NK-92 treated with Interleukin-12 subunit alpha and Interleukin-12 subunit beta, amount 100 ng/mL, for 24 hours (cell line): ENCODE measurements at places on chromosomes 2 and 18.

DNA sequence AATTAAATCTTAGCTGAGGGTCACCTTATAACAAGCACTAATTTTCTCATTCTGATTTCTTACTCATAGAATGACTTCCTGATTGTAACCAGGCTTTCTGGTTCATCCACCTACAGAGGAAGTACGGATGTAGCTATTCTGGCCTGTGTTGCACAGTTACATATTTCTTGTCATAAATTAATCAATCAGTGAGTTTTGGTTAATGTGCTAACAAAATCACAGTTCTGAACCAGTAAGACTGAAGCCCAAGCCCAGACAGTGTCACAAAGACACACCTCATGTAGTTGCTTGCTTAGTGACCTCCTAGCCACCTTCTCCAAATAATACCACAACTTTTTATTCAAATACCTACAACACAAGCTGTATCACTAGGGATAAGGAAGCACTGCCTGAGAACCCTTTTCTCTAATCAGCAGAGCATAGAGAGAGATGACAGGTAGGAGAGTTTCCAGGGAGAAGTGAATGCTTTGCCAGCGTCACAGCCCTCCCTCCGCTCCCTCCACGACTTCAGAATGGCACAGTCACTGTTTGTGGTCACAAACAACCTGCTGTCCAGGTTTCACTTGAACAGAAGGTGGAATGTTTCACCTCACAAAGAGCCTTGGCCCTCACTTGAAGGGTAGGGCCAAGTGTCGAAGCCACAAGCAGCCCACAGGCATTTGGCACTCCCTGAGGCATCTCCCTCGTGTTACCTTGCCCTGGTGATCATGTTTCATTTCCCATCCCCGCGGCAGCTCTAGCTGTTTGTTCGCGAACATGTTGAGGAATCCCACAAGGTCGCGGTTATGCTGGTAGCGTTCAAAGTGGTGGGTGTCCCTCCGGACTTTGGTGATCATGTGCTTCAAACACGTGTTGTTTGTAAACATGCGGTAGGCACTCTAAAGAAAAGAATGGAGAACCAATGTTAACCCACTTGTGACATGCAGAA, 120.8 kb upstream of the STK17B start:
- no peak for DNase-seq

GRCh38 chr2:145511946-145512345, 992.0 kb upstream of the ZEB2 start:
- no peak for DNase-seq

GRCh38 chr18:43116699-43117294, 1.3 kb upstream of the RIT2 start:
- DNase-seq: no peak

GRCh38 chr2:205505371-205505770, 176.9 kb upstream of the NRP2 start:
- DNase-seq: no peak

- no peak for DNase-seq
Measured at GRCh38 chr2:42128721-42129486, 40.2 kb upstream of the EML4 start.

- DNase-seq: no peak
Measured at GRCh38 chr2:165666605-165667004, 127.4 kb downstream of the GALNT3 start.

GRCh38 chr2:32931519-32931918, 15.2 kb upstream of the LTBP1 start:
- DNase-seq: no peak

DNA sequence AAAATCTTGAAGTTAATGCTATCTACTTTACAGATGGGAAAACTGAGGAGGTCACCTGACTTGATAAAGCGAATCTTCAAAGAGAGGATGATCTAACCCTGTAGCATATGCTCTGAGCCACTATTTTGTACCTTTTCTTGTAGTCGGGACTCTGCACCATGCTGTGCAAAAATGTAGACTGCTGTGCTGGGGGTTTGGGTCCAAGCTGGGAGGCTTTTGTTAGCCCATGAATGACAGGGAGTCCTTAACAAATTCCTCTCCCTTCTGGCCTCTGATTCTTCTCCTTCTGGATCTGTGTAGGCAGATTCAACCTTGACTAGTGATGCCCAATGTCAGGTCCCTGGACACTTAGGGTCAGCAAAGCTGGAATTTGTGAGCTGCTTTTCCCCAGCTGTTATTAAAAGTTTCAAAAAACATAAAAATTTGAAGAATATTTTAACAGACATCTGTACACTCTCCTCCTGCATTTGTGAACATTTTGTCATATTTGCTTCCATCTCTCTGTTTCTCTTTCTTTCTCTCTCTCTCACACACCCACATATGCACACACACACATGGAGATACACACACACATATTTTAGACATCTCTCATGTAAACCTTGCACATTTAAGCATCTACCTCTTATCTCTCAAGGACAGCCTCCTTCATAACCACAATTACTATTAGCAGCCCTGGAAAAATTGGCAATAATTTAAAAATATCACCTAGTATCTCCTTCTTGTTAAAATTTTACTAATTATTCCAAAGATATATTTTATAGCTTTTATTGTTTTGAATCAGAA, 335.0 kb upstream of the TRIB2 start:
- DNase-seq: no peak

- DNase-seq: no peak
Measured at GRCh38 chr2:25567406-25567805, 106.0 kb downstream of the DTNB start.

DNA sequence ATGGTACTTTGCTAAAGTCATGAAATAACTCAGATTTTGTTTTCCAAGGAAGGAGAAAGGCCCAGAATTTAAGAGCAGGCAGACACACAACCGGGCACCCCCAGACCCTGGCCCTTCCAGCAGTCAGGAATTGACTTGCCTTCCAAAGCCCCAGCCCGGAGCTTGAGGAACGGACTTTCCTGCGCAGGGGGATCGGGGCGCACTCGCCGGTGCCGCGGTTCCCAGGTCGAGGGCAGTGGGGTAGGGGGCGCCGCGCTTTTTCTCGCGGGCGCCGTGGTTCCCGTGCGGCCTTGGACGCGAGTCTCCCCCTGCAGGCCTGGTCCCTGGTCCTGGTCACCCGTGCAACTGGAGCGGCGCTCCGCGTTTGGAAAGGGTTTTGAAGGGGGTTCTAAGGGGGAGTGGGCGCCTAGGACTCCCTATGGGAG, 1.2 kb downstream of the ZNF236 start:
- no peak for DNase-seq

- no peak for DNase-seq
Measured at GRCh38 chr2:122808286-122808969, 1053.0 kb downstream of the TSN start.

DNA sequence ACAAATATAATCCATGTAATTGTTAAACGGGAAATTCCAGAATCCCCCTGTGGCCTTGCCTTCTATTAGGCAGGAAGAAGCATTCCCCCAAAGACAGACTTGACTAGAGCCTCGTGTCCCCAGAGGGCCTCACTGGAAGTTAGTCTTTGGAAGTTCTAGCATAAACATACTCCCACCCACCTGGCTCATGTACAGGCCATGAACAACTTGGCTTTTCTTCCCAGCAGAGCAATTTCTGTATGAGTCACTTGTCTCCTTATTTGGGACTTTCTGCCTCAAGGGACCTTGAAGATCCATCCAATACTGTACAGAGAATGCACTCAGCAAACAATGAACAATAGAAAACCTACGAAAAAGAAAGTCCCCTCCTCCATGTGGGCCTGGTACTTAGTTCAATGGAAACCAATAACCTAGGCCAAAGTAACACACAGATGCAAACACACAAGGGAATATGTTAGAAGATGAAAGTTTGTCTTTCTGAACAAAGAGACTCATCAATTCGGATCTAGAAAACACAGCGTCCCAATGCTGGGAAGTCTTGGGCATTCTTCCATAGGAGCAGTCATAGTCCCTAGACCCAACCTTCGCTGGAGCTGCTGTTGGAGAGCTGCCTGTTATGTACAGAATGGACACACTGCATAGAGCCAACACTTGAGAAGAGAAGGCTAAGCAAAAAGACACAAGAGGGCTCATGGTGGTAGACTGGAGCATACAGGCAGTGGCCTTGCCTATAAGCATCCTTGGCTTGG, 303.5 kb downstream of the HRH4 start:
- no peak for DNase-seq

DNA sequence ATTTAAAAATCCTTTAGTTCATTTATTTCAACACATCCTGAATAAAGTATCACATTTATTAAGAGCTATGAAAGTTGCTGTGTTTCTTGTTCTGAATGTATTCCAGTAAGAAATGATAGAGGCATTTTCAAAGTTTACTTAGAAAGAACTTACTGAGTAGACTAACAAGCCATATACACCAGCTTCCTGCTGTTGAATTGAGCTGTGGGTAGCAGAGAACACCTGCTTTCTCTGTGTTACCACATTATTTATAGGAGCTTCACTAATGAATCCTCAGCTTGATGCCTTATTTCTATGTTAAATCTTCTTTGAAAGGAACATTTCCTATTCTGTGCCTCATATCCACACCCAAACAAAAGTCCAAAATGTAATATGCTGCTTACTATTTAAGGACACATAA, 115.4 kb downstream of the CCDC141 start:
- no peak for DNase-seq

GRCh38 chr18:74507097-74507881, 11.1 kb downstream of the CNDP2 start:
- no peak for DNase-seq

DNA sequence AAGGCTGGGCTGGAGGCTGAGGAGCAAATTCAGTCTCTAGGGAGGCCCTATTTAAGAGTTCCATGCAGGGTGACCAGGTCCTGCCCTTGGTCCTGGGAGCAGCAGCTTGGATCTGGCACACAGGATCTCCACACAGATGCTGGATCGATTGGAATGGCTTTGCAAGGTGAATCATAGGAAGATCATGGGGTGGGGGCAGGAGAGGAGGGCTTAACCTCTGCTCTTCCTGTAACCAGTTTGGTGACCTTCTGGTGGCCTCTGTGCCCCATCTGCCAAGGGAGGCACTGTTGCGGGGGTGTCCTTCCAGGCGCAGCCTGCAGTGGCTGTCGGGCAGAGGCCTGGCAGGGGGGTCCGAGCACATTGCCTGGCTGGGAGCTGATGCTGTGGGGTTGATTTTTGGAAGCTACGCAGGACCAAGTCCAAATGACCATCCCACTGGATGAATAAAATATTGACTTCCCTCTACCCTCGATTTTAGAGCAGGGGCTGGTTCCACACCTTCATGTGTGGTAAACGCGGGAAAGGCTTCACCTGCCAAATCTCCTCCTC, 79.7 kb downstream of the EDAR start:
- no peak for DNase-seq

- DNase-seq: no peak
Measured at GRCh38 chr2:28697602-28698149, 54.0 kb upstream of the PPP1CB start.

DNA sequence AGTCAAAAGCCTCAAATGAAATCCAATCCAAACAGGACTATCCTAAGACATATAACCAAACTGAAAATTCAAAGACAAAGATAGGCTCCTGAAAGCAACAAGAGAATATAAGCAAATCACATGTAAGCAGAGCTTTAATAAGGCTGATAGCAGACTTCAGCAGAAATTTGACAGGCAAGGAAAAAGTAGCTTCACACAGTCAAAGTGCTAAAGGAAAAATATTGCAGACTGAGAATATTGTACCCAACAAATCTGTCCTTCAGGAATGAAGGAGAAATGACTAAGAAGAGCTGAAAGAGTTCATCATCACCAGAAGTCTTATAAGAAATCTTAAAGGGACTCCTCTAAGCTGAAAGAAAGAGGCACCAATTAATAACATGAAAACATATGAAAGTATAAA, 150.0 kb downstream of the EVA1A start:
- DNase-seq: no peak

DNA sequence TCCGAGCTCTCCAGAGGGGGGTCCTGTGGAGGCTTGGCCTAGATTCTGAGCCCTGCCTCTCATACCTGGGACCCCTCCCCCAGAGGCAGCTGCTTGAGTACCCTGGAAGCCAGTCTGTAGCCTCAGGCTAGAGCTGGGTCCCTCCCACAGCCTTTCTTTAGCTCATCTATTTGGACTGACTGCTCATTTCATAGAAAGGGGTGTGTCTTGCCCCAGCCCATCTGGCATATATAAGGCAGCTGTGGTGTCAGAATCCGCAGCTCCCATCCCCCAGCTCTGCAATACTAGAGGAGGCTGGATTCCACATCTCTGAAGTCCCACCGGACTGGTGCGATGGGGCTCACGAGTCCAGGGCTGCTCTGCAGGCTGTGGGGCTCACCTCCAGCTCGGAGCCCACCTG, 26.1 kb downstream of the MPHOSPH10 start:
- no peak for DNase-seq

DNA sequence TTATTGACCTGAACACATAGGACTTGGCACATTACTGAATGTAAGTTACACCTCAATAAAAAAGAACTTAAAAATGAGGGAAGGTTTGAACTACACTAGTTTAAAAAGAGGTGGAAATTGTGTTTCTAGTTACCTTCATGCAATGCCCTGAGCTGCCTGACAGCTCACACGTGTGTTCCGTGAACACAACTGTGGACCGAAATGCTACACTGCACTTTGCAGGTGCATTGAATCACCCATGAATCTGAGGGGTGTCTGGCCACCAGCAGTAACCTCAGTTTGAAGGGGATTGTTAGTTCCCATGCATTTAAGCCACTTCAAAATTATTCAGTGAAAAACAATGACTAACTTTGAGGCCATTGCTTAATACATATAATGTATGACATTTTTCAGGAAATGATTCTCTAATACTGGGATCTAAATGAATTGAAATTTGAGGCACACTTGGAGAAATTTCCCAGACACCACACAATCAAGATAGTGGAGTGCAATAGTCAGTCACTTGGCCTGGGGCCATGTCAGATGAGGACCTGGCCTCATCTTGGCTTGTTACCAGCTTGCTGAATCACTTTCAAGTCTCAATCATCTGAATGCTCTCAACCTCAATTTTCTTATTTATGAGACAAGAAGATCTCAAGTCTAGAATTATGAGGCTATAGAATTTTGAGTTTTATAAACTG, 59.3 kb downstream of the MYL12B start:
- no peak for DNase-seq

DNA sequence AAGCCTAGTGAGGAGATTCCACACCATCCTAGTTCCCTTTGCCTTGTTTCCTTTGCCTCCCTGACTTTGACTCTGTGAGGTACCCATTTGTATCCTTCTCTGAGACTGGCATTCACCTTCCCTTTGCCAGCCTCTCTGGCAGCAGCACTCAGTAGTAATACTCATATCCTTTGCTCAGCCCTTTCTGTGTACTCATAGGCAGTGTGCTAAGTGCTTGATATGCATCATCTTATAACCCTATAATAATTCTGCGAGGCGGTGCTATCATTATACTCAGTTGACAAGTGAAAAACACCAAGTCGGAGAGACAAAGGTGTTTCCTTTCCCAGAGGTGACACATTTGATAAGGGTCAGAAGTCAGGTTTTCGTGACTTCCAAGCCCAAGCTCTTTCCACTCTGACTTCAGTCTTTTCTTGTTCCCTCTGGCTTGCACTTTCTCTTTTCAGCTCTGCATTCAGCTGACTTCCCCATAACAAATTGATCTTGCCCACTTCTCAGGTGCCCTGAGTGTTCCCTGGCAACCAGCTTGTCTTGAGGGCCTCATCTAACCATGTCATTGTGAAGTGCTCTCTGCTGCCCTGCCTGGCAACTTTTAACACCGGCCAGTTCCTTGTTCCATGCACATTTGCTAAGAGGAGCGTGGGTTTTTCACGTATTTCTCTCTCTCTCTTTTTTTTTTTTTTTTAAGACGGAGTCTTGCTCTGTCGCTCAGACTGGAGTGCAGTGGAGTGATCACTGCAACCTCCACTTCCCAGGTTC, 94.5 kb upstream of the UPP2 start:
- DNase-seq: no peak

- no peak for DNase-seq
Measured at GRCh38 chr2:197573608-197574007, 57.7 kb downstream of the MOB4 start.

GRCh38 chr2:235449568-235449967, 44.3 kb upstream of the AGAP1 start:
- DNase-seq: no peak

- DNase-seq: no peak
Measured at GRCh38 chr2:190376591-190377245, 31.4 kb upstream of the MFSD6 start.
